Left hindlimb (tissue), 1 donor: ENCODE measurements at places on chromosomes 1 and 21.

DNA sequence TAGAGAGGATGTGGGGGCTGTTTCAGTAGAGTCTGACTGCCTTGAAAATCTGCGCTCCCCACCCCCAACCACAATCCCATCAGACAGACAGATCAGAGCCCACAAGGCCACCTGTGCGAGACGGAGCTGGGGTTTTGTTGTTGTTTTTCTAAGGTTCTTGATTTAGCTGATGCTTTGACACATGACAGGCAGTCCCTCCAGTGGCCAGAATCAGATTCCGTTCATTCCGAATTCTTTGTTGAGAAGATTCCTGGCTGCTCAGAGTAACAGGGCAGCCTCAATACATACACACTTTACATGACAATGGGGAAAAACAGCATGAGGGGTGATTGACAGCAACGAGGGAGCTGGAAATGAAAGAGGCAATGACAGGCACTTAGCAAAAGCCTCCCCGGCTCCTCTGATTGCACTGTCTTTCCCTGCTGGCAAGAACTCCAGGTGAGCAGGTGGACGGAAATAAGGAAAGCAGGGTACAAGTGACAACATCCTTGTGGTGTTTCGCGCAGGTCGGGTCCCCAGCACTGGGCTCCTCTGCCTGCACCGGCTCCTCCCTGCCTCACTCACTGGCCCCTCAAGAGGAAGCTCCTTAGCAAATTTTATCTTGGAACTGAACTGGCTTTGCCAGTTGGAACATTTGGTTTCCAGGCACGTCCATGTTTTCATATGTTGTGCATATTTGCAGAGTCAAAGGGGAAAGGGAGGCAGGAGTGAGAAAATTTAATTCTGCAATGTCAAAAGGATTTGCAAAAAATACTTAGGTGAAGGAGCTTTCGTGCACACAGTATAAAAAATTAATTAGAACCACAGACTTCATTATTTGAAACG, 148.7 kb downstream of the PGBD5 start:
- DNase-seq = no peak

- DNase-seq = no peak
Measured at GRCh38 chr1:9426291-9426711, 113.0 kb upstream of the SLC25A33 start.

DNA sequence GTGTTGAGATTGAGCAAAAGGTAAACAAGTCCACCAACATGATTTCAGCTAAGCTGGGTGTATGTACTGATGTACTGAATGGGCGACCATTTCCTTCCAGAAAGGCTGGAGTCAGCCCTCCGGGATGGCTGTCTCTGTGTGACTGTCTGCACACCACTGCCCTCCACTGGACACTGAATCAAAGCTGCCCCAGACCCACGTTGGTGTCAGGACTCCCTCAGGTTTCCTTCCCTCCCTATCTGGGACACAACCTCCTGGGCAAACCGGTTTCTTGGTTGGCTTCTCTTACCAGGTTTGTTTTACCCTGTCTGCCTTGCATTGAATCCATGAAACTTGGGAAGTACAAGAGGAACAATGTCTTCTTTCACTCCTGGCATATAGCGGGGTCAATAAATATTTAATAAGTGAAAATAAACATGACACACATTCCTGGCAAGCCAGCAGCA, 5.3 kb upstream of the SRP9 start:
- DNase-seq = peak; percentile 86

GRCh38 chr21:45029298-45029947, 45.0 kb upstream of the ADARB1 start:
- DNase-seq = peak; percentile 72

DNA sequence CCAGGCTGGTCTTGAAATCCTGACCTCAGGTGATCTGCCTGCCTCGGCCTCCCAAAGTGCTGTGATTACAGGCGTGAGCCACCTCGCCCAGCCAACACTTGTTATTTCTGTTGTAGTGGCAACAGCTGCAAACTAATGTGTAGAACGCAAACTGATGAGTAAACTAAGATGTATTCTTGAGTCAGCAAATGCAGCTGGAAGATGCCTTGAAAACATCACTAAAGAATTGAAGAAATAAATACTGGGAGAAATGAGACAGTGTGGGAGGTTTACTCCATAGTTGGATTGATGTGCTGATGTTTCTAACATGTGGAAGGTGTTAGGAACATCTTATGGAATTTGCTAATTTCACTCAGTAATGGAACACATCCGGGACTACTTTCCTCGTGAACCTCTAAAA, 61.3 kb upstream of the KCNE2 start:
- DNase-seq = no peak

DNA sequence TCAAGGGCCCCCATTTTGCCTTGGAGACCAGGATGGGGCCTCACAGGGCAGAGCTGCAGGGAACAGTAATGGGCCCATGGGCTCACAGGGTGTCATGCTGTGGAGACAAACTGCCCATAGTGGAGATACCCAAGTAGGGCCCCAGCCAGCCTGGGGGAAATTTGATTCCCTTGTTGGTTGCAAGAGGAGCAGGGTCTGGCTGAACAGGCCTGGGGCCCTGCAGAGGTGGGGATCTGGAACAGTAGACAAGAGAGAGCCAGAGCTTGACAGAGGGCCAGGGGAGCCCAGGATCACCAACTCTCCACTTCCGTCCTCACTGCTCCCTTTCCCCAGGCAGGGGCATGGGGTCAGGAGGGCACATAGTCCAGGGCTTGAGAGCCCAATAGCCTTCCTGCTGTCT, 8.7 kb downstream of the S100B start:
- DNase-seq = no peak

DNA sequence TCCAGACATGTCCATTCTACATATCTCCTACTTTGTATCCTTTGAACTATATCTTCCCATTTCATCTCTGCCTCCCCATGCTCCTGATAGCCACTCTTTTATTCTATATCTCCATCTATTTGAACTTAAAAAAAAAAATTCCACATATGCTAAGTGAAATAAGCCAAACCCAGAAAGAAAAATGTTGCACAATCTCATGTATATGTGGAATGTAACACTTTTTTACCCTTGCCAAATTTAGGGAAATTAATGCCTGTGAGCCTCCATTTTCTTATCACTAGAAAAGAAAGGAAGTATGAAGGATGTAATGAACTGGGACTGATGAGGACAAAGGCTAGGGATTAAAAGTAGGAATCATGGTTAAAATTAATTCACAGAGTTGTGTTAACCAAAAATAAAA, 53.5 kb downstream of the RGS13 start:
- DNase-seq = no peak

GRCh38 chr1:115430441-115431158, 92.6 kb upstream of the NGF start:
- DNase-seq = no peak

GRCh38 chr1:184752656-184753055, 2.0 kb downstream of the EDEM3 start:
- DNase-seq = no peak

DNA sequence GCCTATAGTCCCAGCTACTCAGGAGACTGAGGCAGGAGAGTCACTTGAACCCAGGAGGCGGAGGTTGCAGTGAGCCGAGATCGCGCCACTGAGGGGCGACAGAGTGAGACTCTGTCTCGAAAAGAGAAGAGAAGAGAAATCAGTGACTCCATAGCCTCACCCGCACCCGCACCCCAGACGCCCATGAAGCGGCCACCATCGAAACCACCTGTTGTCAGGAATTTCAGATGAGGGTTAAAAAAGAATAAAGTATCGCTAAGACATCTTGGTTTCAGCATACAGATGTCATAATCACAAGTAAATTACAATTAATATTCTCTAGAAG, 47.4 kb downstream of the NPHP4 start:
- no peak for DNase-seq
